ENCODE measurements at places on chromosomes 16 and 17. TPM values are rescaled to one million over a fixed set of nuclear protein-coding genes. Genes with fewer than 3 reads are reported as not detected.

- DNase-seq: no peak
Measured at GRCh38 chr16:11118479-11118878, 137.5 kb downstream of the SOCS1 start.

- no peak for DNase-seq
Measured at GRCh38 chr16:58543685-58544084, 28.4 kb downstream of the SETD6 start.

The CDYL2 gene
- 4.8 TPM for total RNA-seq

- peak; percentile 33 for DNase-seq
Measured at GRCh38 chr17:9529033-9529700, 46.5 kb downstream of the STX8 start.

- DNase-seq: no peak
Measured at GRCh38 chr17:21198411-21198810, 15.6 kb downstream of the TMEM11 start.

GRCh38 chr16:66254751-66255150 is 111.7 kb upstream of the CDH5 start:
- no peak for DNase-seq

GRCh38 chr17:1956134-1956533 is 69.0 kb downstream of the RTN4RL1 start:
- DNase-seq: no peak

DNA sequence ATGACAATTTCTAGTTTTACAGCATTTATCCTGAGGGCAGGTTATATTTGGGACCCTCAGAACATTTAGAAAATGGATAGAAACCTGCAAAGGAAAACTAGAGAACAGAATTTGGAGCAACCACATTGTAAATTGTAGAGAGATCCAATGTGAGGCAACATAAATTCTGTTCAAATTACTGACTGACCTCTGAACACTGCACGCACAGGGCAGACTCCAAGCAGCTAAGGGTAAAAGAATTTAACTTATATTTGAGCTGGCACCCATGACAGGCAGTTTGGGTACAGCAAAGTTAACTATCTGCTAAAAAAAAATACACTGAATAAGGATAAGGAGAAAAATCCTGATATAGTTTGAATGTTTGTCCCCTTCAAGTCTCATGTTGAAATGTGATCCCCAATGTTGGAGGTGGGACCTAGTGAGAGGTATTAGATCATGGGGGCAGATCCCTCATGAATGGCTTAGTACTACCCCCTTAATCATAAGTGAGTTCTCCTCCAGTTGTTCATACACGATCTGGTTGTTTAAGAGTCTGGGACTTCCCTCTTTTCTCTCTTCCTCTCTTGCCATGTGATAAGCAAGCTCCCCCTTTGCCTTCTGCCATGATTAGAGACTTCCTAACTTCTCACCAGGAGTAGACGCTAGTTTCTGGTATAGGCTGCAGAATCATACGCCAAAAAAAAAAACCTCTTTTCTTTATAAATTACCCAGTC is 75.7 kb downstream of the FBXL20 start:
- no peak for DNase-seq

The ITGAX gene
- total RNA-seq: not detected

The TERB1 gene
- not detected for total RNA-seq

GRCh38 chr17:50114849-50115357 is 15.1 kb downstream of the SAMD14 start:
- DNase-seq: peak; percentile 85

The MYH8 gene
- not detected for total RNA-seq

- peak; percentile 29 for DNase-seq
Measured at GRCh38 chr17:34584805-34585416, 5.5 kb downstream of the TMEM132E start.

GRCh38 chr17:39173526-39174274 is 7.7 kb upstream of the ARL5C start:
- DNase-seq: no peak

DNA sequence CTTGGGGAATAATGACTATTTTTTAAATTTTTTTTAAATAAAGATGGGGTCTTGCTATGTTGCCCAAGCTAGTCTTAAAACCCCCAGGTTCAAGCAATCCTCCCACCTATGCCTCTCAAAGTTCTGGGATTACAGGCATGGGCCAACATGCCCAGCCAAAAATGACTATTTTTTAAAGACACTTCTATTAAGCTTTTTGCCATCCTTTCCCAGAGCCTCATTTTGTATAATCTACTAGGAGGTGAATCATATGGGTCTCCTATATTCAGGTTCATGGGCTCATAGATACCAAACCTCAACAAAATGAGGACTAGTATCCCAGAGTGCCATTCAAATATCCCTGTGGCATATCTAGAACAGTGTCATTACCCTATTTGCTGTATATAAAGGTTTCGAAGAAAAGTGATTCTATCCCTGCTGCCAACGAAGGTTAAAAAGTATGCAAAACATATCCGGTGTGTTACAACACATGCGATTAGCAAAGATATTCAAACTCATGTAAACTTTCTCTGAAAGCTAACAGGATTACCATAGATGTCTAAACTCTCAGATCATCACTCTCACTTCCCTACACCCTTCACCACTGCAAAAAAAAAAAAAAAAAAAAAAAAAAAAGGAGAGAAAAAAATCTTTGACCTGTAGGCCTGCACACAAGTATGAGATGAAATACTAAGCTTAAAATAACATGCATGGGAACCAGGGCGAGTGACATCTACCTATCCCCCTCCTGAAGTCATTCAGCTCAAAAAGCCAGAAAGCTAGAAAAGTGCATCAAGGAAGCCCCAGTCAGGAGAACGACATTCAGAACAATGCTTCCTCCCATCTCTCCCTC is 23.5 kb downstream of the XPO6 start:
- DNase-seq: no peak

The P3H4 gene
- 18.7 TPM for total RNA-seq

GRCh38 chr17:17767887-17768418 is 68.8 kb downstream of the SREBF1 start:
- no peak for DNase-seq

DNA sequence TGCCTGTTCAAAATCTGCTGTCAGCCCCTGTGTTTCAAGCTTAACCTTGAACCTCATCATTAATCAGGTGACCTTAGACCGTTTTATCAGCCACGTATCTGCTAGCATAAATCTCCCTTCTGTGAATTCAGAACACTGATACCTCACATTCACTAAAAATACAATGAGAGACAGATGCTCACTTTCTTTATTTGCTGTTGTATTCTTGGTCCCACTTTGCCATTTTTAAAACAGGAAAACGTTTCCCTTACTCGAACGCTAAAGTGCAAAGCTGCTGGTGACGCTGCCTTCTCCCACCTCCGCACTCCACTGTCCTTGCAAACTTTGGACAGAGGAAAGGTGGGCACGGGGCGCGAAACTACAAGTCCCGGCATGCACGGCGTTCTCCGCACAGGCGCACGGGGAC is 220 bp upstream of the ARHGAP44 start:
- DNase-seq: no peak

The SULT1A1 gene
- 4.2 TPM for total RNA-seq

The SOST gene
- total RNA-seq: not detected

The PROCA1 gene
- 12.5 TPM for total RNA-seq

The FN3K gene
- 4.0 TPM for total RNA-seq

The RAB37 gene
- 4.3 TPM for total RNA-seq

The TBC1D28 gene
- total RNA-seq: not detected

DNA sequence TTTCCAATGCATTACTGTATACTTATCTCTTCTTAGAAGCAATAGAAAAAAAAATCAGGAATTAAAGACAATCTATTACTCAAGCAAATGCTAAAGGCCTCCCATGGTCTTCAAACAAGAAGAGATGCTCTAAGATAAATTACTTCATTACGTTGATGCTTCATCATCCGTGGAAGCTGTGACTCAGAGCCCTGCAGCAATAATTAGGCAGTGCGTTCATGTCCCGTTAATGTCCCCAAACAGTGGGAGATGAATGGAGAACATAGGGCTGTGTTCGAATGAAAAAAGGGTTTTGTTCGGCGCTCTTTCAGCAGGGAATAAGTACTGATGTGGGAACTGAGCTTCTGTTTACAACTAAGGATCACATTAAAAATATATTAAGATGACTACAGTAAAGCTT is 15.9 kb upstream of the PDXDC1 start:
- DNase-seq: peak; percentile 29
